ENCODE measurements at places on chromosomes 2 and 18. TPM values are rescaled to one million over a fixed set of nuclear protein-coding genes. Genes with fewer than 3 reads are reported as not detected.

The COL4A3 gene
- polyA plus RNA-seq = 4.3 TPM

The GREB1 gene
- polyA plus RNA-seq = 7.5 TPM

The ALPG gene
- polyA plus RNA-seq = not detected

The SRD5A2 gene
- polyA plus RNA-seq = 0.08 TPM

The GPR45 gene
- not detected for polyA plus RNA-seq

The LCT gene
- polyA plus RNA-seq = not detected

The SNED1 gene
- polyA plus RNA-seq = 3.1 TPM

The CHRND gene
- not detected for polyA plus RNA-seq

The AQP12B gene
- polyA plus RNA-seq = 0.48 TPM

The CNRIP1 gene
- polyA plus RNA-seq = 12.6 TPM

The RRM2 gene
- polyA plus RNA-seq = 0.67 TPM

The SERPINE2 gene
- 23.9 TPM for polyA plus RNA-seq
